ENCODE measurements at places on chromosomes 3 and 15. TPM values are rescaled to one million over a fixed set of nuclear protein-coding genes. Genes with fewer than 3 reads are reported as not detected.

The ADAMTS17 gene
- 4.8 TPM for total RNA-seq

The SH2D7 gene
- not detected for total RNA-seq

The MKRN3 gene
- total RNA-seq = 0.43 TPM

The ATG3 gene
- 53.3 TPM for total RNA-seq

The COLQ gene
- 0.36 TPM for total RNA-seq
